Aorta (tissue), 5 donors: ENCODE measurements at places on chromosomes 2 and 18. TPM values are rescaled to one million over a fixed set of nuclear protein-coding genes. Genes with fewer than 3 reads are reported as not detected.

- H3K27me3 ChIP-seq = no peaks in the 10 kb centered on the region
- no peak for DNase-seq
- H3K36me3 ChIP-seq = no peaks in the 10 kb centered on the region
- no peak overlapping the region for H3K27ac ChIP-seq
- H3K4me1 ChIP-seq = no peaks in the 10 kb centered on the region
Observed at GRCh38 chr18:51235009-51235789, 37.7 kb upstream of the MEX3C start.

DNA sequence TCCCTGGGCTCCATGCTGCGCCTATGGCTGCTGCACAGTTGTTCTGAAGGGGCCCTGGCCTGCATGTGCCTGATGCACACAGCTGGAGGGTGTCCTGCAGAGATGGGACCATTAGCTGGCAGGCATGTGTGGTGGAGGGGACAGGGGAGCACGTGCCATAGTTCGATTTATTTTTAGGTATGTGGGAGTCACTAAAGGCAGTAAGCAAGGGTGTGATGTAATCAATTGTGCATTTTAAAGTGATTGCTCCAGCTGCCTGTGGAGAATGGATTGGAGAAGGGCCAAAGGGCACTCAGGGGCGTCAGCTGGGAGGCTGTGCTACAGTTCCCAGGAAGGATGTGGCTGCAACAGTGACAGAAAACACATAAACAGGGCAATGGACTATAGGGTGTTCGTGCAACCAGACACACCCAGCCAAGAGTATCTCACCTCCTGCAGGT, 205.1 kb downstream of the ARL4C start:
- no peaks in the 10 kb centered on the region for H3K4me1 ChIP-seq
- DNase-seq = peak; percentile 68
- no peak overlapping the region for H3K27ac ChIP-seq
- H3K36me3 ChIP-seq = no peaks in the 10 kb centered on the region
- no peak overlapping the region for H3K4me3 ChIP-seq

DNA sequence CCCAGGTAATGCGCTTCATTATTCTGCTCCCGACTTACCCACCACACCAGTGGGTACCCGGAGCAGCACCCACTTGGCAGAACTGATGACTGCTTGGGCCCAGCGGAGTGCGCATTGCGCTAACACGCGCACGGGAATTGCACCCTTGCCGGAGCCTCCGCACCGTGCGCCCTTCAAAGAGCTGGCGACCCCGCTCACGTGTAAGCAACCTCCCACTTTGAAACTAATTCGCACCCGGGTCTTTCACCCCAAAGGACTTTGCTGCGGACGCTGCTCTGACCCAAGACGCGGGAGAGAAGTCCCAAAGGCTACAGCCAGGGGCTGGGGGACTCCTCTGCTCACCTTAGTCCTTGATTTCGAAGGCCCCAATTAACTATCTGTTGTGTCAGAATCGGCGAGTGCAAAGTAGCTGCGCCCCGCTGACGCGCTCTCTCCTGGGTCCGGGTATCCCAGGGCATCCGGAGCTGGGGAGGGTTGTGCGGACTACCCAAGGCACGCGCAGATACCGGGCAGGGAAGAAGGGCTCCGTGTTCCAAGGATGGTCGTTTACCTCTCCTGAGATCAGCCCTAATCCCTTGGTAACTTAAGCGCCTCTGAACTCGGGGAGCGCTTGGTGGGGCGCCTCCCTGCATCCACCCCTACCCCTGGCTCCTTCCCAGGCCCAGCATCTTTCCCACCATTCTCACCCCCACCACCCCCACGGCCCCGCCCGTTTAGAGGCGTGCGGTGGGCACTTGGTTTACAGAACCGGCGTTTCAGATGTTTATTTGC, 13.1 kb upstream of the SATB2 start:
- no peaks in the 10 kb centered on the region for H3K36me3 ChIP-seq
- no peaks in the 10 kb centered on the region for H3K4me1 ChIP-seq
- H3K27me3 ChIP-seq = no peaks in the 10 kb centered on the region
- no peak overlapping the region for H3K27ac ChIP-seq
- H3K4me3 ChIP-seq = peak overlapping the region; percentile 22

DNA sequence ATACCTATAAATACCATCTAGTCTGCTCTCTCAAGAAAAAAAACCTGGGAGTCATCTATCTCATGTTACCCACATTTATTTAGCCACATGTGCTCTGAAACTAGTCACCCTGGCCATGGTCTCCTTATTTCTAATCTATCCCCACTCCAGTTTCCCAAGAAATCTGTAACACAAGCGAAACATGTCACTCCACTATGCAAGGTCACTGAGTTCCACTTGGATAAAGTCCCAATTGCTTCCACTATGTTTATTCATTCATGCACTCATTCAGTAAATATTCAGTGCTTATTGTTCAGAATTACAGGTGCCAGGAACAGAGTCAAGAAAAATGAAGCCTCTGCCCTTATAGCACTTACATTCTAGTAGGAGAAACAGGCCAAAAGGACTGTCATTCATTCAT, 369.4 kb upstream of the CYRIA start:
- no peaks in the 10 kb centered on the region for H3K36me3 ChIP-seq
- no peak for DNase-seq
- no peaks in the 10 kb centered on the region for H3K27me3 ChIP-seq
- H3K27ac ChIP-seq = no peak overlapping the region
- H3K4me3 ChIP-seq = no peak overlapping the region

- no peak overlapping the region for H3K27ac ChIP-seq
- no peak for DNase-seq
- no peaks in the 10 kb centered on the region for H3K27me3 ChIP-seq
Observed at GRCh38 chr2:168243061-168243460, 4.3 kb downstream of the STK39 start.

- no peak overlapping the region for H3K27ac ChIP-seq
- H3K27me3 ChIP-seq = peaks cover 1% of the 10 kb centered on the region
- no peaks in the 10 kb centered on the region for H3K4me1 ChIP-seq
- DNase-seq = no peak
- H3K36me3 ChIP-seq = no peaks in the 10 kb centered on the region
- no peak overlapping the region for H3K4me3 ChIP-seq
Observed at GRCh38 chr2:149271575-149271974, 58.8 kb upstream of the LYPD6 start.

DNA sequence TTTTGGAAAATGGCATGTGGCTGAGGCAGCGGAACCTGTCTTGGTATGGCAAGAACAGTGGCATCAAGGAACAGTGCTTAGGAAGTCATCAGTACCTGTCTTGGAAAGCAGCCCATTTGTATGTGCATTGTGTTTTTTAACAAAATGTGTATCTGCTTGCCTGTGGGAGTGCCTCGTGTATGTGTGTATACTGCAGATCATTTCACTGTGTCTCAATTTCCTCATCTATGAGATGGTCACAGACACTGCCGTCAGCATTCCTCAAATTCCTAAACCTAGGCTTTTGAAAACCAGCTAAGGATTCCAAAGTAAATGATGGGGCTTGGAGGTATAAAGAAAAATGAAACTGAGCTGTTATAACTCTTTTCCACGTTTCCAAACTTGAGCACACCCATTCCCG, 441.3 kb downstream of the RND3 start:
- H3K27ac ChIP-seq = no peak overlapping the region
- no peaks in the 10 kb centered on the region for H3K36me3 ChIP-seq
- peak overlapping the region; percentile 41 for H3K4me3 ChIP-seq

DNA sequence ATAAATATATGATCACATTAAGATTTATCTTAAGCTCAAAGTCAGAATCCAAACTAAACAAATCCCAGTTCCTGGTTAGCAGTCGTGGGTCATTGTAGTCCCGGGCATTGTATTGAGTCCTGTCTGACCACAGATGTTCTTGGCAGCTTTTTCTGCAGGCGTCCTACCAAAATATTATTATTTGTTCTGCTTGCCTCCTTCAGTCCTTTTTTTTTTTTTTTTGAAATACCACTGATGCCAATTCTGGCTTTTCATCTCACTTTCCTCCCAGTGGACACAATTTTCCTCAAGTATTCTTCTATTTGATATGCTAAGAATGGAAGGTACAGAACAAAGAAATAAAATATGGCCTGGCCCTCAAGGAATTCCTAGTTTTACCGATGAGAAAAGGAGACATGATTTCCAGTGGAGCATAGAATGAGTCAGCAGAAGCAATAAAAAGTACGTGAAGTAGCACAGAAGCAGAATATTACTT, 151.6 kb downstream of the CSRNP3 start:
- no peak overlapping the region for H3K4me3 ChIP-seq
- no peaks in the 10 kb centered on the region for H3K27me3 ChIP-seq
- no peak overlapping the region for H3K27ac ChIP-seq
- H3K36me3 ChIP-seq = no peaks in the 10 kb centered on the region

- H3K36me3 ChIP-seq = no peaks in the 10 kb centered on the region
- no peaks in the 10 kb centered on the region for H3K4me1 ChIP-seq
Observed at GRCh38 chr2:226798422-226799210, 1.0 kb downstream of the IRS1 start.

- peak overlapping the region; percentile 89 for H3K27ac ChIP-seq
- DNase-seq = no peak
- H3K27me3 ChIP-seq = no peaks in the 10 kb centered on the region
- H3K36me3 ChIP-seq = no peaks in the 10 kb centered on the region
- H3K4me3 ChIP-seq = peak overlapping the region; percentile 81
- peaks cover 4% of the 10 kb centered on the region for H3K4me1 ChIP-seq
Observed at GRCh38 chr2:159712929-159713420, 669 bp downstream of the MARCHF7 start.

GRCh38 chr18:55289775-55290174, 298.2 kb downstream of the TCF4 start:
- H3K27me3 ChIP-seq = no peaks in the 10 kb centered on the region
- no peak for DNase-seq
- H3K4me3 ChIP-seq = no peak overlapping the region
- no peaks in the 10 kb centered on the region for H3K36me3 ChIP-seq
- H3K4me1 ChIP-seq = peaks cover 3% of the 10 kb centered on the region
- no peak overlapping the region for H3K27ac ChIP-seq

DNA sequence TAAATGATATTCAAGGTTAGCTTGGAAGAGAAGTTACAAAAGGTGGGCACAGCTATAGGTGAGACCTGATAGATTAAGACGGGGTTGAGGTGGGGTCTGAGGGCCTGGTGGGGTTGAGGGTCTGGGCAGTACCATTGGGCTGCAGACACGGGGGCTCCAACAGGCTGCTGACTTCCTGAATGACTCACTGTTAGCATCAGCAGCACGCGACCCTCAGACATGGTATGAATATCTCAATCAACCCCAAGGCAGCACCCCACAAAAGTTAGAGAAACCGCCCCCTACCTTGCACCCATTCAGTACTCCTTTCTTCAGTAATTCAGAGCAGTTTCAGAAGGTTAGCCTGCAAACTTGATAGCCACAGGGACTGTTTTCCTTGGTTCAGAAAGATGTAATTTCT, 10.8 kb upstream of the NCK2 start:
- H3K4me1 ChIP-seq = no peaks in the 10 kb centered on the region
- no peaks in the 10 kb centered on the region for H3K36me3 ChIP-seq
- DNase-seq = no peak
- no peak overlapping the region for H3K4me3 ChIP-seq

DNA sequence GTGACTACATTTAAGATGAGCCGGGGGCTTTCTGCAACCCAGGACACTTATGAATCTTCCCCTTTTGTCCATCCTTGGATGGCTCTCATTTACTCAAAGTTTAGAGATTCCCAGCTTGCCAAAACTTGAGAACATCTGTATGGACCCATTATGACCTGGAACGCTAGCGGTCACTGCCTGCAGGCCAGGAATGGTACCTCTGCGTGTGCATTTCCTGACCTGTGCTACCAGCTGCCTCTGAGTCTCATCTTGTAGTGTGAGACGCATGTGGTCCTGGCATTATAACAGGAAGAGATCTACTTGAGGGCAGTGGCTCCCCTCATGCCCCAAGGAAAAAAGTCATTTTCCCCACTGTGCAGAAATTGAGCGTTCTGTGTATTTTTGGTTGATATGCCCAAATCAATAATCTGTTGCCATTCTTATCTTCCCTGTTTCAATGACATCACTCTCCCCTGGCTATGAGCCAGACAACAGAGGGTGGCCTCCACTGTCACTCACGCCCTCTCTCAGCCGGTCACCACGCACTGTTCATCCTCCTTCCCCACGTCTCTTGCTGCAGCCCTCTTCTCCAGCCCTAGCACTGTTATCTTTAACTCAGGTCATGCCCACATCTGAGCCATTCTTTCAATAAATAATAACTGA, 28.5 kb upstream of the NPAS2 start:
- no peak for DNase-seq
- H3K27me3 ChIP-seq = no peaks in the 10 kb centered on the region
- no peaks in the 10 kb centered on the region for H3K36me3 ChIP-seq
- no peak overlapping the region for H3K4me3 ChIP-seq

GRCh38 chr2:64623242-64623850, 30.4 kb downstream of the SERTAD2 start:
- no peak overlapping the region for H3K27ac ChIP-seq
- H3K4me1 ChIP-seq = no peaks in the 10 kb centered on the region
- no peaks in the 10 kb centered on the region for H3K27me3 ChIP-seq
- H3K4me3 ChIP-seq = no peak overlapping the region

GRCh38 chr2:13542642-13543041, 825.9 kb downstream of the TRIB2 start:
- no peaks in the 10 kb centered on the region for H3K36me3 ChIP-seq
- H3K27ac ChIP-seq = no peak overlapping the region
- DNase-seq = no peak
- H3K4me1 ChIP-seq = no peaks in the 10 kb centered on the region
- no peaks in the 10 kb centered on the region for H3K27me3 ChIP-seq
- H3K4me3 ChIP-seq = no peak overlapping the region

DNA sequence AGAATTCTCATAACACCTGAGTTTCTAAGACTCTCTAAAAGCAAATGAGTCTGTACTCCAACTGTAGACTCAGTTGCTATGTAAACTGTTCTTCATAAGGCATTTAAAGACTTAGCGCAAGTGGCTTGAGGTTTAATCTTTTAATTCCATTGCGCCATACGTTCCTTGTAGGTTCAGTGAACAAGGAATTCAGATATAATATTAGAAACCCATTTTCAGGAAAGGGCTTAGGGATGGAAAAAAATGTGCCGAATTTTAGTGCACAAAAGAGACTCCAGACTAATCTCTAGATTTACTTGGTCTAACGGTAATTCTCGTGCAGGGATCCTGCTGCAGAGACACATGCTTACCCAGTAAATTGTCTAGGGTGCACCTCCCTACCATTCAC, 268.9 kb upstream of the TANK start:
- H3K4me1 ChIP-seq = no peaks in the 10 kb centered on the region
- no peak for DNase-seq
- no peaks in the 10 kb centered on the region for H3K36me3 ChIP-seq
- no peak overlapping the region for H3K27ac ChIP-seq
- H3K4me3 ChIP-seq = no peak overlapping the region

Gene DNAH6
- total RNA-seq = 0.42 TPM

Gene RGPD4
- total RNA-seq = 0.33 TPM

Gene ATP6V1C2
- total RNA-seq = 0.49 TPM

Gene GYPC
- total RNA-seq = 91.2 TPM

Gene ALPG
- not detected for total RNA-seq
